ENCODE measurements at places on chromosomes 6 and 20. TPM values are rescaled to one million over a fixed set of nuclear protein-coding genes. Genes with fewer than 3 reads are reported as not detected.

- H3K36me3 ChIP-seq, result no peaks in the 10 kb centered on the region
- no peak for DNase-seq
- H3K27ac ChIP-seq, result no peak overlapping the region
- peaks cover 21% of the 10 kb centered on the region for H3K4me1 ChIP-seq
- no peak overlapping the region for H3K4me3 ChIP-seq
Observed at GRCh38 chr6:31905041-31905440, 3.2 kb upstream of the ZBTB12 start.

Gene ALDH5A1
- 4.0 TPM for total RNA-seq

DNA sequence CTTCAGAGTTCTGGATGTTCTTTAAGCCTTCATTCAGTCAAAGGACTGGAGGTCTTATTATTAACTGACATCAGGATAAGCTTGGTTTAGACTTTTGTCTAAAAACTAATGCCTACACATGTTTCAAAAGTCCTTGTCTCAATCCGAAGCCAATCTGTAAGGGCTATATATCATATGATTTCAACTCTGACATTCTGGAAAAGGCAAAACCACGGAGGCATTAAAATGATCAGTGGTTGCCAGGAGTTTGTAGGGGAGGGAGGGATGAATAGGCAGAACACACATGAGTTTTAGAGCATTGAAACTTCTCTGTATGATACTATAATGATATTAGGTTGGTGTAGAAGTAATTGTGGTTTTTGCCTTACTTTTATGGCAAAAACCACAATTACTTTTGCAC lies 1285.8 kb upstream of the CITED2 start:
- DNase-seq, result no peak
- no peak overlapping the region for H3K4me3 ChIP-seq
- no peak overlapping the region for H3K27ac ChIP-seq
- no peaks in the 10 kb centered on the region for H3K4me1 ChIP-seq
- H3K27me3 ChIP-seq, result no peaks in the 10 kb centered on the region

Gene HUS1B
- 3.4 TPM for total RNA-seq

DNA sequence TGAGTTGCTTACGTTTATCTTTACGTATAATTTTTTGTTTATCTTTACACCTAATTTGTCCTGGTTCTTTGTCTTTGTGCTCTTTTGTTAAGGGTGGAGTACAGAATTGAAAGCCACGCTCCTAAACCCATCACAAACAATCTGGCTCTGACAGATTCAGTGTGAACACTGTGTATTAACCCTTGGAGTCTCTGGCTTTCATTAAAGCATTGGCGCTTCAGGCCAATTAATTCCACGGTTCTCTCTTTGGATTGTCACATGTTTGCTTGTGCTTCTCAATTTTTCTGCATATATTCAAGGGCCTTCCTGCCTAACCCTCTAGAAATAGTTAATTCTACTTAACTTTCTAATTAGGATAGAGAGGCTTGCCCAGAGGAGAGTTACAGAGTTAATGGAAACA lies 38.6 kb downstream of the NKX2-4 start:
- no peaks in the 10 kb centered on the region for H3K27me3 ChIP-seq
- H3K36me3 ChIP-seq, result peaks cover 97% of the 10 kb centered on the region
- DNase-seq, result no peak
- H3K27ac ChIP-seq, result no peak overlapping the region
- H3K4me1 ChIP-seq, result no peaks in the 10 kb centered on the region

- no peak overlapping the region for H3K27ac ChIP-seq
- H3K4me3 ChIP-seq, result no peak overlapping the region
- H3K36me3 ChIP-seq, result no peaks in the 10 kb centered on the region
- no peaks in the 10 kb centered on the region for H3K27me3 ChIP-seq
Observed at GRCh38 chr20:62535964-62536363, 60.2 kb upstream of the GATA5 start.

Gene FABP7
- not detected for total RNA-seq

- no peaks in the 10 kb centered on the region for H3K36me3 ChIP-seq
- no peaks in the 10 kb centered on the region for H3K27me3 ChIP-seq
- no peak overlapping the region for H3K4me3 ChIP-seq
Observed at GRCh38 chr20:16596991-16597390, 23.7 kb upstream of the KIF16B start.

GRCh38 chr6:47407300-47408281 lies 70.0 kb upstream of the CD2AP start:
- no peak for DNase-seq
- H3K27ac ChIP-seq, result no peak overlapping the region
- no peaks in the 10 kb centered on the region for H3K36me3 ChIP-seq

GRCh38 chr6:23415819-23416427 lies 710.1 kb upstream of the NRSN1 start:
- no peaks in the 10 kb centered on the region for H3K36me3 ChIP-seq
- DNase-seq, result no peak
- no peaks in the 10 kb centered on the region for H3K27me3 ChIP-seq

- no peak for DNase-seq
- peaks cover 49% of the 10 kb centered on the region for H3K4me1 ChIP-seq
- H3K27ac ChIP-seq, result no peak overlapping the region
- H3K27me3 ChIP-seq, result no peaks in the 10 kb centered on the region
- H3K4me3 ChIP-seq, result no peak overlapping the region
- no peaks in the 10 kb centered on the region for H3K36me3 ChIP-seq
Observed at GRCh38 chr6:170284866-170285469, 5.9 kb downstream of the DLL1 start.

Gene GRM1
- not detected for total RNA-seq

GRCh38 chr20:15515691-15516090 lies 1057.6 kb downstream of the KIF16B start:
- H3K4me1 ChIP-seq, result no peaks in the 10 kb centered on the region
- H3K27ac ChIP-seq, result no peak overlapping the region
- no peaks in the 10 kb centered on the region for H3K27me3 ChIP-seq
- H3K4me3 ChIP-seq, result no peak overlapping the region
- no peak for DNase-seq

GRCh38 chr6:13813621-13814175 lies 659 bp downstream of the MCUR1 start:
- H3K4me3 ChIP-seq, result peak overlapping the region; percentile 86
- DNase-seq, result no peak
- H3K36me3 ChIP-seq, result no peaks in the 10 kb centered on the region
- H3K27me3 ChIP-seq, result no peaks in the 10 kb centered on the region
- peaks cover 6% of the 10 kb centered on the region for H3K4me1 ChIP-seq

- H3K4me1 ChIP-seq, result no peaks in the 10 kb centered on the region
- no peak overlapping the region for H3K27ac ChIP-seq
- H3K4me3 ChIP-seq, result no peak overlapping the region
- no peaks in the 10 kb centered on the region for H3K36me3 ChIP-seq
- H3K27me3 ChIP-seq, result no peaks in the 10 kb centered on the region
Observed at GRCh38 chr6:16578695-16579285, 182.5 kb downstream of the ATXN1 start.

GRCh38 chr20:16747291-16747811 lies 807 bp upstream of the OTOR start:
- DNase-seq, result no peak
- H3K27me3 ChIP-seq, result no peaks in the 10 kb centered on the region
- peaks cover 4% of the 10 kb centered on the region for H3K36me3 ChIP-seq
- H3K4me1 ChIP-seq, result no peaks in the 10 kb centered on the region
- H3K27ac ChIP-seq, result no peak overlapping the region

- no peak overlapping the region for H3K4me3 ChIP-seq
- H3K36me3 ChIP-seq, result no peaks in the 10 kb centered on the region
- no peaks in the 10 kb centered on the region for H3K27me3 ChIP-seq
- peaks cover 6% of the 10 kb centered on the region for H3K4me1 ChIP-seq
- H3K27ac ChIP-seq, result no peak overlapping the region
Observed at GRCh38 chr6:151160929-151161757, 78.6 kb upstream of the AKAP12 start.

DNA sequence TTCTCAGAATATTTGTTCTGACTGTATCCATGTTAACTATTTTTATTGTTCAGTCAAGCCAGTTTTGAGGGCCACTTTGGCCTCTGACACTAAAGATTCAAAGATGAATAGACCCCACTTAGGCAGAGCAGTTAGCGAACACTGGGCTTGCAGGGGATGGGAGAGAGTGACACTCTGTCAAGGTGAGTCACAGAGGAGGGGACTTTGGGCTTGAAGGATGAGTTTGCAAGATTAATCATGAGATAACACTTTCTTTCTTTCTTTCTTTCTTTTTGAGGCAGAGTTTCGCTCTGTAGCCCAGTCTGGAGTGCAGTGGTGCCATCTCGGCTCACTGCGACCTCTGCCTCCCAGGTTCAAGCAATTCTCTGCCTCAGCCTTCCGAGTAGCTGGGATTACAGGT lies 46.4 kb downstream of the SPATA2 start:
- no peaks in the 10 kb centered on the region for H3K4me1 ChIP-seq
- no peak overlapping the region for H3K27ac ChIP-seq
- H3K27me3 ChIP-seq, result no peaks in the 10 kb centered on the region
- peaks cover 6% of the 10 kb centered on the region for H3K36me3 ChIP-seq
- no peak overlapping the region for H3K4me3 ChIP-seq

Gene EMILIN3
- 0.44 TPM for total RNA-seq

Gene REPS1
- total RNA-seq, result 51.4 TPM

- no peaks in the 10 kb centered on the region for H3K36me3 ChIP-seq
- H3K27ac ChIP-seq, result peak overlapping the region; percentile 77
- no peaks in the 10 kb centered on the region for H3K27me3 ChIP-seq
- no peak for DNase-seq
Observed at GRCh38 chr20:10565191-10565921, 108.4 kb downstream of the JAG1 start.

Gene NKAIN2
- total RNA-seq, result not detected

Gene TFAP2C
- 34.8 TPM for total RNA-seq

GRCh38 chr6:6494677-6495076 lies 93.8 kb upstream of the LY86 start:
- no peaks in the 10 kb centered on the region for H3K4me1 ChIP-seq
- H3K4me3 ChIP-seq, result no peak overlapping the region

DNA sequence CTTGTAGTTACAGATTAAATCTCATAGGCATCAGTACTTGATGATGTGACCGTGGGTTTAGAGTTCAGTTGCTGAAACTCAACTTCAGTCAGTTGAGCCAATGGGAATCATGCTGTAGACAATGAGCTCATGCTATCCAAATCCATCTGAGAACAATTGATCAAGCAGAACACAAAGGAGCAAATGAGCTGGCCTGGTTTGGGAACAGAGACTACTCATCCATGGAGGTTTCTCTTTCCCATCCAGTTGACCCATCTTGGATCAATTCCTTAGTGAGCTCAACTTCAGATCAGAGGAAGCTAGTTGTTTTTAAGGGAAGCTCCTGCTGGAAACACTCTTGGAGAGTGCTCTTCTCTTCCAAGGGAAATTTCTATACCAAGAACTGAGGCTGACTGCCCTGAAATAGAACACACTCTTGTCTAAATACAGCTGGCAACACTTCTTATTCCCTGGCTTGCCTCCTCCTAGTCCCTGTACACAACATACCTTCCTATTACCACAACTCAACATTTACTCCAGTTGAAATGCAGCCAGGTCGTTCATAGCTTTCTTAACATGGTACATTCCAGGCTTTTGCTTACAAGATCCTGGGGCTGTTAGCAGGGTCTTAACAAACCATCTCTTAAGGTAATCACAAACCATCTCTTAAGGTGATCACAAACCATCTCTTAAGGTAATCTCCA lies 203.9 kb upstream of the PRDM1 start:
- no peaks in the 10 kb centered on the region for H3K36me3 ChIP-seq
- DNase-seq, result no peak

DNA sequence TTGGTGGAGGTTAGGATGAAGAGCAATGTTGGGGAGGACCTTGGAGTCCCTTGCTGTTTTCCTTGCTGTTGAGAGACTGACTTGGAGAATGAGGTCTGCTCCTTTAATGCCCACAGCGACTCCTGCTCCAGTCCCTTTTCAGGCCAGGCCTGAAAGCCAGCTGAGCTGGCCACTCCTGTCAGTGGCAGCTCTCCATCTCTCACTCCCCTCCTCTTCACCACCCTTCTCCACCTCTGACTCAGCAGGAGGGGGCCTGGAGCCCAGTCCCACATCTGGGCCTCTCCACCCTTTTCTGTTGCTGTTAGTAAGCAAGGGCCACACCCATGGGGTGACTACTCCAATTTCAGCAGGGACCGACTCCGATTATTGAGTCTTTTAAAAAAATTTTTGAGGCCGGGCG lies 2.2 kb downstream of the SNX21 start:
- DNase-seq, result no peak
- peaks cover 4% of the 10 kb centered on the region for H3K36me3 ChIP-seq
- H3K4me1 ChIP-seq, result peaks cover 30% of the 10 kb centered on the region
- H3K4me3 ChIP-seq, result peak overlapping the region; percentile 58

DNA sequence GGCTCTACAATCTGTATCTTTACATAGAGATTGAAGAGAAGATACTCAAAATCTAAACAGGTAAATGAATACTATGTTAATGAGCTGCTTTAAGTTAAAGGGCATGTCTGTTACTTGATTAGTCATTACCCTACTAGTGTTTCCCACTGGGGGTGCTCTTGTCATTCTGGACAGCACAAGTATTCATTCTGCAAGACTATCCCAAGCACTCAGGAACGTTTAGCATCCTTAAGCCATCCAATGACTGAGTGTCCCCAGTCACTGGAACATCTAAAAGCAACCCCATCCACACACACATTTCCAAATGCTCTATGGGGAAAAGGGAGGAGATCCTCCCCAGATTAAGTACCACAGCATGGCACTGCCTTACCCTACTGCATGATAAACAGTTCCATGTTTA lies 25.7 kb downstream of the EZR start:
- peaks cover 96% of the 10 kb centered on the region for H3K4me1 ChIP-seq
- DNase-seq, result no peak
- no peaks in the 10 kb centered on the region for H3K27me3 ChIP-seq
- H3K27ac ChIP-seq, result no peak overlapping the region
- H3K4me3 ChIP-seq, result no peak overlapping the region

Gene SEMG1
- not detected for total RNA-seq

DNA sequence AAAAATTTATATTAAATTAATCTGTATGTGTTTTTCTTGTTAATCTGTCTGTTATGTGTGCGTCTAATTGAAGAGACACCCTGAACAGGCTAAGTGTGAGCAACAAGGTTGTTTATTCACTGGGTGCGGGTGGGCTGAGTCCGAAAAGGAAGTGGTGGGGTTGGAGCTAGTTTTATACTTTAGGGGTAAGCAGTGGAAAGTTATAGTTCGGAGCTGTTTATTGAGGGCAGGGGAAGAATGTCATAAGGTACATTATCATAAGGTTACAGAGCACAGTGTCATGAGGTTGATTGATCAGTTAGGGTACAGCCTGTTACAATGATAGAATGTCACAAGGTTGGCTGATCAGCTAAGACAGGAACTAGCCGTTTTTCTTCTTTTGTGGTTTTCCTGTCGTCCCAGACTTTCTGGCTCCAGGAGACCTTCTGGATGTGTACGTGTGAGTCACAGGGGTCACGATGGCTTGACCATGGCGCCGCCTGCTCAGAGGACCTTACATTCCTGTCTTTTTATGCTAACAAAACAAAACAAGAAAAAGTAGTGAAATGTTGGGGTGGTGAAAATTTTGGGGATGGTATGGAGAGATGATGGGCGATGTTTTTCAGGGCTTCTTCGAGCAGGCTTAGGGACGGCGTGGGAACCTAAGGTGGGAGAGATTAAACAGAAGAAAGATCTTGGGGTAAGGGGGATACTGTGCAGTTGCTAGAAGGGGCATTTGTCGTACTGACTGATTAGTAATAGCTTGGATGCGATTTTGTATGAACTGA lies 754.0 kb upstream of the ADGRB3 start:
- H3K4me3 ChIP-seq, result no peak overlapping the region
- H3K4me1 ChIP-seq, result no peaks in the 10 kb centered on the region
- no peak for DNase-seq
- no peaks in the 10 kb centered on the region for H3K36me3 ChIP-seq

Gene MYLK4
- 1.1 TPM for total RNA-seq

Data from esophagus squamous epithelium (tissue), 5 donors.